Activated CD4-positive, alpha-beta T cell treated with anti-CD3 and anti-CD28 coated beads, Interleukin-2, amount 50 U/mL, for 16 hours (primary cell): ENCODE measurements at places on chromosomes 12 and 14.

DNA sequence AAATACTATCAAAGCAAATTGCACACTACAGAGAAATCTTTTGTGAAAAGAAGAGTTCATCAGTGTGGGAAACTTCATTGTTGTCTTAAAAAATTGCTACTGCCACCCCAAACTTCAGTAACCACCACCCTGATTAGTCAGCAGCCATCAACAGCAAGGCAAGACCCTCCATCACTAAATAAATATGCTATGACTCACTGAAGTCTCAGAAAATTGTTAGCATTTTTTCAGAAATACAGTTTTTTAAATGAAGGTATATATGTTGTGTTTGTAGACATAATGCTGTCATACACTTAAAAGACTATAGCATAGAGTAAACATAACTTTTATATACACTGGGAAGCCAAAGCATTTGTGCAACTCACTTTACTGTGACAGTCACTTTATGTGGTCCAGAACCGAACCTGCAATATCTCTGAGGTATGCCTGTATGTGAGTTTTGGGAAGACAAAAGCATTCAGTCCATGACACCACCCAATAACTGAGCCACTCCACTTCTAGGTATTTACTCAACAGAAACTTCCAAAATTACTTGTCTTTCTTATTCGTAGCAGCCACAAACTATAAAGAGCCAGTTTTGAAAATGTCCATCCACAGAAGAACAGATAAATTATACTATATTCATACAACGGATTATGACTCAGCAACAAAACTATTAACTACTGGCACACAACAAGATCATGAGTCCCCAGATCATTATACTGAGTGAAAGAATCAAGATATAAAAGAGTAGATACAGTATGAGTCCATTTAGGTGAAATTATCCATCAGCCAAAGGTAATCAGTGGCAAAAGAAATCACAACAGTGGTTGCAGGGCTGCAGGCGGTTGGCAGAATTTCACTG, 649.6 kb downstream of the BCL11B start:
- no peak for DNase-seq

DNA sequence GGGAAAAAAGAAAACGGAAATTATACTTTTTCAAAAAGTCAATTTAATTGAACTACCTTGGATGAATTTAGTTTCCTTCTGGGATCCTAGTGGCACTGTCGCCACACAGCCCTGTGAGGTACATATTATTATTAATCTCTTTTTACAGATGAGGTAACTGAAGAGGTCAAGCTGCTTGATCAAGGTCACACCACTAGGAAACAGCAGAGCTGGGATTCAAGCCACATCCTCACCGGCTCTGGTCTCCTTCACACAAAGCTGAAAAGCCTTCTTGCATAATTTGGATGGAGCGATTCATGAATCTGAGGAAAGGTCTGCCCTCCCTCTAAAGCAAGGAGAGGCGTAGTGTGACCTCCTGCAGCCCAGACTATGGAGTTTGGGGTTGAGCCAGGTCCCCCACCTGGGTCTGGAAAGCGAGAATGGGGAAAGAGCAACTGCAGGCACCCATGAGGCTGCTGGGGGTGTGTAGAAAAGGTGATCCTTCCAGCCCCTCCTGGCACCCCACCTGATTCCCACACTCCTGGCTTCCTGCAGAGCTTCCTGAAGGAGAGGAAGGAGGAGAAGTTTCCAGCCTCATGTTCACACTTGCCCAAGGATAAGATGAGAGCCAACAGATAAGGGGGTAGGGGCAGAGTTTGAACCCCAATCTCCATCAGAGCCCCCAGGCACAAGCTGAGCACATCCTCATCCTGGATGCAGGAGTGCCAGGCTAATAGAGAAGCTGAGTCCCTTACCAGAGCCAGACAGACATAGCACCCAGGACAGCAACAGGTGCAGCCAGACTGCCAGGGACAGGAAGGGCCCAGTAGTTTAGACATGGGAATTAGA, 3.9 kb upstream of the KRT79 start:
- no peak for DNase-seq

DNA sequence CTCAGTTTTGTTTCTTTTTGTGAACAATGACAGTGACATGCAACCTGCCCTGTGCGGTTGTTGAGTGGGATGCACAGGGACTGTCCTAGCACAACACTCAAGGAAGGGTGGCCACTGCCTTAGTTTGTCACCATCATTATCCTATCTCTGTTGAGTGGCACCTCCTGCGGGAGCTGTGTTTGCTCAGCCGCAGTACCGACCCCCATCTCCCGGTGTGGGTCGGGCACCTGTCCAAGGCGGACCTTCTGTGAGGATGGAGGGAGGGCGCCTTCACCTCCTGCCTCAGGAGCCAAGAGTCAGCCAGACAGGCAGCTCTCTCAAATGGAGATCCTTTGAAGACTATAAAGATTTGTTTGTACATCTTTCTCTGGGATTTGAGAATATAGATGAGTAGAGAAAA, 142.1 kb downstream of the TSPAN9 start:
- no peak for DNase-seq

GRCh38 chr14:52948039-52948438, 2.8 kb downstream of the FERMT2 start:
- no peak for DNase-seq

- no peak for DNase-seq
Observed at GRCh38 chr14:32677129-32677780, 261.4 kb upstream of the NPAS3 start.

- DNase-seq, result no peak
Observed at GRCh38 chr12:24759155-24759554, 189.7 kb downstream of the BCAT1 start.
